ENCODE measurements at places on chromosomes 5 and 9.
A peak's percentile ranks its signal among the peaks of the same experiment; 100 is the strongest.

- DNase-seq, result no peak
These were observed 140.0 kb downstream of the BARX1 start for GRCh38 chr9:93815135-93815534.

GRCh38 chr5:175464942-175465233, 13.5 kb upstream of the SFXN1 start:
- no peak for DNase-seq

DNA sequence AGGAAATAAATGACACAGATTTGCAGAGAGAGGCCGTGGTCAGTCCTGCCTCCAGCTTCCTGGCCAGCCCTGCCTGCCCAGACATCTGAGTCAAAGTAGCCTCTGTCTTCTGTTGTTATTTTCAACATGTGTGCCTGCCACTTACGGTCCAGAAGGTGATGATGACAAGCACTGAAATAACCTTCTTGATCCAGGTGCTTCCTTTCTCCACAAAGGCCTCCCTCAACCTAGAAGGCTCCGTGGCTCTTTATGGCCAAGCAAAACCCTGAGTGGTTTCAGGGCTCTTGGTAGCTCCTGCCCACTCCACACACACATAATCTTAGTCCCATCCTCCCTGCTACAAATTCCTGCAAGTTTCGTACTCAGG, 34.1 kb upstream of the SLC6A19 start:
- no peak for DNase-seq

GRCh38 chr5:172077664-172078425, 71.4 kb upstream of the FBXW11 start:
- DNase-seq, result peak; percentile 80

DNA sequence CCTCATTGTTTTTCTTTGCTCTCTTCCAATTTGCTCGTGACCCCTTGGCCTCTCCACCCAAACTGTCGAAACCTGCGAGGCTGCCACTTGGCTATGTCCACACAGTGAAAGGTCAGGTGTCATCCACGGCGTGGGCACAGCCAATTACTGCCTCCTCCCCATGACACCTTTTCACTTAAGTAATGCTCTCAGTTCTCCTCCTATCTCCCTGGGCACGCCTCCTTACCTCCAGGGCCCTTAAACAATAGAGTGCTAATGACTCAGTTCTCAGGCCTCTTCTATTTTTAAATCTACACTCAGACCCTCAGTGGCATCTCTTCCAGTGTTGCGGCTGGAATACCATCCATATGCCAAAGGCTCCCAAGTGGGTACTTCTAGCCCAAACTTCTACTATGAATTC, 256.8 kb downstream of the ROR2 start:
- no peak for DNase-seq

DNA sequence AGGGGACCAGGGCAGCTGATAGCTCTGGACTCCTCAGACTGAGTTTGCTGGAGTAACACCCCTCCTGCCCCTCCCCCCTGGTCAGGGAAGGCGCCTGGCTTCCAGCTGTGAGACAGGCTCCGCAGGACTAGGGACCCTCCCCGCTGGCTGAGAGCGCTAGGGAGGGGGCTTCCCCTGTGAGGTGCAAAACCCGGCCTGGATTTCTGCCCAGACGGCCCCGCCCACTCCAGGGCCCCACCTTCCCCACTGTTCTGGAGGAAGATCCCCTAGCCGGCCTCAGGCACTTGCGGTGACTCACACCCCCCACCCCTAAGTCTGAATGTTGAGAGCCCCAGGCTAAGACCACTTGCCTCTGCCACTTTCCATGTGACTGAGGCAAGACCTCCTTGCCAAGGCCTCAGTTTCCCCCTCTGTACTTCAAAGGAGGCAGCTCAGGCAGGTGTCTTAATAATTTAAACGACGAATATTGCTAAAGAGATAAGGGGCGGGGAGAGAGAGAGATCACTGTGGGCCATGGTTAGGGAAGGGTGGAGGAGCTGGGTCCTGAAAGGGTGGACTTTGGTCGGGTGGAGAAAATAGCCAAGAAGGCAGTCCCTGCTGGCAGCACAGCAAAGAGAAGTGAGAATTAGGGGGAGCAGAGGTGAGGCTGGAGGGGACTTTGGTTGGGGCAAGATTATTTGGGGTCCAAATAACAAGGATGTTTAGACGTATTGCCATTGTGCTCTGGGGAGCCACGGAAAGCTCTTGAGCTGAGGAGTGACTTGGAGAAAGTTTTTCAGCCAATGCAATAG, 1.0 kb upstream of the DAB2IP start:
- DNase-seq, result no peak

DNA sequence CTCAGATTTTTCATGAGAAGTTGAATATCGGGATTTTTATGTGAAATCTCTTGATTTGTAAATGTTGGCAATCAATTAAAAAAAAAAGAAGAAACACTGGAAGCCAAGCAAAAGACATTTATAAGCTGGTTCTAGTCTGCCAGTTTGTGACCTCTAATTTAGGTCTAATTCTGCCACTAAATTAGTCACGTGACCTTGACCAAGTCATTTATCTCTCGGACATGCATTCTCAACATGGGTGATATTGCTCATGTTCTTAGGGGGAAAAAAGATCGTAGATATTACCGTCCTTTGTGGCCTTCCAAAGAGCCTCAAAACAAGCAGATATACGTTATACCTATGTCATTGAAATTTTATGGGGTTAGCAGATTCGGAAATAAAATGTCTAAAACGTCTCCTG, 52.9 kb upstream of the PTPDC1 start:
- DNase-seq, result no peak

DNA sequence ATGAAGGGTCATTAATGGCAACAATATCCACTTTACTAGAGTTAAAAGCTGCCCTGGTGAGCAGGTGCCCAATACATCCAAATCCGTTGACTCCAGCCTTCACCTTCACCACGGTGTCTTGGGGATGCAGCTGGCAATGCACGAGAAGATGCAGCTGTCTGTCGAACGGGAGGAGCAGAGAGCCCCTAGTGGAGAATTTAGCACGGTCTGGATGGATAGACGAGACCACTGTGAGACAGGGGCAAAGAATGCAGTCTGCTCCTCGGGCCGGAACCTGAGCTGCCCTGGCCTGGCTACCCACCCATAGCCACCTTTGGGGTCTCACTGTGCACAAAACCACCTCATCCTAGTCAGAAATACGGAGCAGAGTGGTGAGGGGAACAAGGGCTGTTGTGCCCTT, 35.1 kb downstream of the ADRA1B start:
- DNase-seq, result no peak

DNA sequence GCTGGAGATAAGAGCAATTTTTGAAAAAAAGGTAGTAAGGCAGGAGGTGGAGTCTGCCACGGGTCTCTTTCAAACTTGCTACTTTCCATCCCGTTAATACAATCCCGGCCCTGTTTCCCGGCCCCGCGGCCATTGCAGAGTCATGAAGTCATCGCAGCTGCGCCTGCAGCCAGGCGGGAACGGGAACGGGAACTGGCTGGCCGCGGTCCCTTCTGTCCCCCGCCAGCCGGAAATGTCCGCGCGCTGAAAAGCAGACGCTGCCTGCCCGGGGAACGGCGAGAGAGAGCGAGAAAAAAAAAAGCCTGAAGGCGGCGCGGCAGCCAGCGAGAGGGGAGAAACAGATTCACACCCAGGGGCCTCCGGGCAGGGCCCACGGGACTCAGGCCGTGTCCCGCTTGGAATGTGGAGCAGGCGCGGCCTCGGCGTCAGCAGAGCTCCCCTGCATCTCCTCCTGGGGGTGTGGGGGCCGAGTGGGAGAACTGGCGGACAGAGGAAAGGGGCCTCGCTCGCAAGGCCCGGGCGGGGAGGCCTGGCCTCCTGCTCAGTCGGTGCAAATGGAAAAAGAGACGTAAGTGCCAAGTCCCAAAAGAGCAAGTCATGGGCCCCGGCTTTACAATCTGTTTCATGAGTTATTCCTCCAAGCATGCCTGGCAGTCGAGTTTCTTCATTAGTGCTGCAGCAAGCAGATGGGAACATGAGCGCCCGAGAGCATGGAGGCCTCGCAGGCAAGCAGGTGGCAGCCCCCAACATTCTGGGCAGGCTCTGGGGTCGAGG, 201.2 kb upstream of the GAS1 start:
- peak; percentile 57 for DNase-seq

- no peak for DNase-seq
These were observed 361.0 kb upstream of the SEMA6A start for GRCh38 chr5:116935561-116936162.

GRCh38 chr5:176162198-176162597, 76.0 kb upstream of the SIMC1 start:
- DNase-seq, result no peak

DNA sequence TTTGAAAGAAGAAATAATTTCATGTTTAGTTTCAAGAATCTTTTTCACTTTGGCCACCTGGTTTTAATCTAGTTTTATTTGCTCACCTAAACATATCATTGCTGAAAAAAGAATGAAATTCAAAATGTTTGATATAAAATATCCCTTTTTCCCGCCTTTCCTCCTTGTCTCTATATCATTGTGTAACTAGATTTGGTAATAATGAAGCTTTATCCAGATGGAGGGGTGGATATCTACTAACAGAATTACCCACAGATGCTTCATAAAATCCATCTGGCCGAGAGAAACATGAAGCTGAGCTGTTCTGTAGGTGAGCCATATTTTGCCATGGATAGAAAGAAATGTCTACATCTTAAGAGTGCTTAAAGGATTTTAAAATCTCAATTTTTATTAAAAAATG, 214.7 kb downstream of the ICE1 start:
- DNase-seq, result no peak

DNA sequence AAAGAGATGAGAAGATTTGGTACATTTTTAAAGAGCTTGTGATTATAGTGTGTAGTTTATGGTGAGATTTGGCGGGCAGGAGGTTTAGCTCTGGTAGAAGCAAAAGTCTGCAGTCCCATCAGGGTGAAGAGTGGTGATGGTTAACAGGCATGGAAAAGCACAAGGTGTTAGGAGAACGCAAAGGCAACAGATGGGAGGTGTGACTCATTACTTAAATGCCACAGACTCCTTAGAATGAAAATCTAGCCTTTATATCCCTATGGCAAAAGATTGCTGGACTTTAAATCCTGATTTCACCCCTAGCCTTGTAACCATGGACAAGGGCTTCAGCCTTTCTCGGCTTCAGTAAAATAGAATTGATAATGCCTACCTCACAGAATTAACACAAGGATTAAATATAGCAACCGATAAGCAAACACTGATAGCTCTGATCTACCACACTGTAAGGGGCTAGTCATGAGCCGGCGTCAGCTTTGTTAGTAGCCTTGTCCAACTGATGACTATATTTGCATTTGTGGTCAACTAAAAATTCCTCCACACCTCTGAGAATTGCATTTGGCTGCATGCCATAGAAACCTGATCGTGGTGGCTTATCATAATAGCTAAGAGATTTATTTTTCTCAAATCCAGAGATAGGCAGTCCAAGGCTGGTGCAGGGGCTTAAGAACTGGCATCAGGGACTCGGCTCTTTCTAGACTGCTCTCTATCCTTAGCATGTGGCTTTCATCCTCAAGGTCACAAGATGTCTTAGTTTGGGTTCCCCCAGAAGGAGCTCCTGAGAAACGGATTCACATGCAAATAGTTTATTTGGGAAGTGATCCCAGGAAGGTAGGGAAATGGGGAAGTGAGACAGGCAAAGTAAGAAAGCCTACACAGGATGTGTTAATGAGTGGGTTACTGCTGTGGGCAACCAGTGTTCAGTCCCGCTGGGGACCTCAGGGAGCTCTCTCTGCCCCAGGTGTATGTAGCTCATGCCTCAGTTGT, 19.6 kb downstream of the MFAP3 start:
- no peak for DNase-seq

DNA sequence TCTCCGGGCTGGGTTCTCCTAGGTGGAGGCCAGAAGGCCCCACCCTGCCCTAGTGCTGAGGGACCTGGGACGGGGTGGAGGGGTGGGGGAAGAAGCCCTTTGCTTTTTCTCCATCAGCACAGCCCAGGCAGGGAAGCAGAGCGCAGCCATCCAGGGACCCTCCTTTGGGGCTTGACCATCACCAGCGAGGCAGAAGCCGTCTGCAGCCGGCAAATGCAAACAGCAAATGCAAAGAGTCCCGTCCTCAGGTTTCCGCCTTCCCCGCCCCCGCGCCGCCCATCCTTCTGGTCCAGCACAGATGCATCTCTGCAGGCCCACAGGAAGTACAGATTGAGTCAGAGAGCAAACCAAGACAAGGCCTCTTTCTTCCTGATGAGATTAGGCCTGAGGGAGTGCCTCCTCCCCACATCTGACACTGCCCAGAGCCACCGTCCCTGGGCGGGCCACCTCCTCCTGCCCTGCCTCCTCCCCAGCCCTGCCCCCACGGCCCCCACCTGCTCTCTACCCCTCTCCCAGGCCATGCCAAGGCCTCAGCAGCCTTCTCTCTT, 23.4 kb downstream of the CORO2A start:
- no peak for DNase-seq

GRCh38 chr5:179346401-179346800, 1.1 kb upstream of the ADAMTS2 start:
- DNase-seq, result no peak

GRCh38 chr5:122327110-122327509, 15.1 kb downstream of the SNCAIP start:
- no peak for DNase-seq

DNA sequence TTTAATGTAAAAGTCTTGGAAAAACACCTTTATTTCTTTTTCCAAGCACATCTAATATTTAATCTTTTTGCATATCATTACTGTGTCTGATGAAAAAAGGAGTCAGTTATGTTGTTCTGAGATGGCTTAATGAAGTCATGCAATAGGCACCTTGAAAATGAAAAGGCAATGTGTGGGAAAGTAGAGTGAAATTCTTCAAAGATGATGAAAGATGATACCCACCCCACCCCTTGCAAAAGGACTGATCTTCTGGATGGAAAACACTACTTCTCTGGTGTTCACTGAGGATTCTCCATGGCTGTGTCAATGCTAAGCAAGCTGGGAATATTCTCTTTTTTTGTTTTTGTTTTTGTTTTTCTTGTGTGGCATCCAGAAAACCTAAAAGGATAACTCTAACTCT, 47.9 kb upstream of the TRPC7 start:
- no peak for DNase-seq

- DNase-seq, result no peak
These were observed 61.4 kb upstream of the RANBP3L start for GRCh38 chr5:36363101-36363500.

Data from C1 segment of cervical spinal cord (tissue), 14 donors.